ENCODE measurements at places on chromosomes 1 and 21. TPM values are rescaled to one million over a fixed set of nuclear protein-coding genes. Genes with fewer than 3 reads are reported as not detected.

DNA sequence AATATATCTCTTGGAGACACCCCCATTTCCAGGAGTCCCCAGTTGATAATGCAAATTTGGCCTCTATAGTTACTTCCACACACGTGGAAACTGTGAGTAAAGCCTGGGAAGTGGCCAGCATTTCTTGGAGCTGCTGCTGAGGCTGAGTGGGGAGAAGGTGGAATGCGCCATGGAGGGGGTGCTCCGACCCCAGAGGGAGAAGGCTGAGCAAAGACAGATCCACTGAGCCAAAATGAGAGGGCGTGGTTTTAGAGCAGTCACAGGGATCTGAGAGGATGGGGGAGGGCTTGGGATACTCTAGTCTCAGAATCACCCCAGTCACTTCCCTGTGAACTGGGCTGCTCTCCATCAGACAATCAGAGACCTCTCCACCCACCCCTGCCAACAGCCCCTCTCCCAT lies 38.7 kb downstream of the TRIM62 start:
- no peak for DNase-seq

GRCh38 chr1:210239349-210240111 lies 6.9 kb downstream of the SERTAD4 start:
- DNase-seq = peak; percentile 65

TTC39A gene
- 2.4 TPM for total RNA-seq

- no peak for DNase-seq
These were observed 47.5 kb upstream of the IPO9 start for GRCh38 chr1:201781437-201781836.

DNA sequence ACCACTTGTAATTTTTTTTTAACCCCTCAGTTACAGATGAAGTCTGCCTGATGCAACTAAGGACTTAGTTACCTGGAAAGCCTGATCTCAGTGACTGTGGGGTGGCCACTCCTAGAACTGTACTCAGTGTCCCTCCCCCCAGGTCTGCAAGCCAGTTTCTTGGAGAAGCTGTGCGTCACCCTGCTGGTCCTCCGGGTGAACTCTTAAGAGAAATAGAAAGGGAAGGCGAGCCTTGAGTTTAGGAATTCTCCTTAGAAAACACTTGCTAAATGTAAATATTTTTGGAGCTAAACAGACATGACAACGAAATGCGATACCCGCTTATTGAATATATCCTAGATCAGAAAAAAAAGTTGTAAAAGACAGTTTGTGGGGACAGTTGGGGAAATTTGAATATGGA lies 730 bp downstream of the SLC16A4 start:
- peak; percentile 67 for DNase-seq

DNA sequence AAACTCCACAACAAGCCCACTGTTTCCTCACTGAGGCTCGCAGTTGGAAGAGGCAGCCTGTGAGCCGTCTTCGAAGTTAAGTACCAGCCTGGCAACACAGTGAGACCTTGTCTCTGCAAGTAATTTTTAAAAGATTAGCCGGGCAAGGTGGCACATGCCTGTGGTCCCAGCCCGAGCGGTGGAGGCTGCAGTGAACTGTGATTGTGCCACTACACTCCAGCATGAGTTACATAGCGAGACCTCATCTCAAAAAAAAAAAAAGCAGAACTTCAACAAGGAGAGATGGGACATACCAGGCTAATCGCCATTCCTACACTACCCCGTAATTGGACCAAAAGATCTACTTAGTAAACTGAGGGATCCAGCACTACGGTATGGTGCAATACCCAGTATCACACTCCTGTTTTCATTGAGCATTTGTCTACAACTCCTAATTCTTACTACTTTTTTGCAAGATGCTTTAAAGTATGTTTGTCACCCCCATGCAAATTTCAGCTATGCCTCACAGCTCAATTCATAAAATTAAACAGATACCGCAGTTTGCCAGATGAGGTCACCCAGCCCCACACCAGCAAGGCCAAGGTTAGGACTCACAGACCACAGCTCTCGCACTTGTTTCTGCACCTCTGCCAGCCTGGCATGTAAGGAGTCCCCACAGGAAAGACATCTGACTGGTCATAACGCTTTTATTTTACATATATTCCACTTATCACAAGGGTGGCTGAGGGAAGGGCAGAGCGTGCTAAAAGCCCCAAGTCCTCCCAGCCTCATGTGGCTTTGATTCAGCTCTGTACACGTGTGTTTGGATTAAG lies 21.0 kb downstream of the SDE2 start:
- no peak for DNase-seq
